ENCODE measurements at places on chromosomes 7 and 10. TPM values are rescaled to one million over a fixed set of nuclear protein-coding genes. Genes with fewer than 3 reads are reported as not detected.
A peak's percentile ranks its signal among the peaks of the same experiment; 100 is the strongest.

DNA sequence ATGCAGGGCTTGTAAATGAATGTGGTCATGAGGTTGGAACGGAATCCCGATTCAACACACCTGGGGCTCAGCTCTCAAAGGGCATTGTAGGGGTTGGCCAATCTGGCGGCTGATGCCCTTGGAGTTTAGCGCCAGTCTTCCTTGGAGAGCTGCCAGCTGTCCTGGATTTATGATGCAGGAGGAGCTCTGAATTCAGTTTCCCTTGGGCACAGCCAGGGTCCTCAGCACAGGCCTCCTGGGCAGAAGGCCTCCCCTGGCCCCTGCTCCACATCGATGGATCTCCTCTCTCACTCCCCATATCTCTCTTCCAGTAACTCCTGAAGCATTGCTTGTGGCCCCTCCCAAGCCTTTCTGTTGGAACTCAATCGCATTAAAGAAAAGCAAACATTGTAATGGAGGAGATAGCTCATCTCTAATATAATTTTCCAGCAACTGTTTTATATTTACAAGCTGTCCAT is 985 bp upstream of the CYTH3 start:
- peaks cover 13% of the 10 kb centered on the region for H3K4me1 ChIP-seq
- no peak for DNase-seq
- H3K4me3 ChIP-seq = no peak overlapping the region

DNA sequence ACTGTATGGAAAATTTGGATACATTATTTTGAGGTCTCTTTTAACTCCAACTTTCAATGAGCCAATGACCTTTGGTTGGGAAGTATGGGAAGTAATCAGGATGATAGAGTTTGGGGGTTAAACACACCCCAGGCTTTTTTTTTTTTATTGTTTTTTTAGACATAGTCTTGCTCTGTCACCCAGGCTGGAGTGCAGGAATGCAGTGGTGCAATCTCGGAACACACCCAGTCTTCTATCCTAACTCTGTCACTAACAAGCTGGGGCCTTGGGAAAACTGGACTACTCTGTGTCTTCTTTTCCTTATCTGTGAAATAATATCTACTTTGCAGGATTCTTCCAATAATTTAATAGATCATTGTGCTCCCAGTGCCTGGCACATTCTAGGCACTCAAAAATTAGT is 37.6 kb upstream of the AGBL3 start:
- no peaks in the 10 kb centered on the region for H3K27me3 ChIP-seq
- no peaks in the 10 kb centered on the region for H3K4me1 ChIP-seq
- peaks cover 26% of the 10 kb centered on the region for H3K36me3 ChIP-seq
- no peak overlapping the region for H3K27ac ChIP-seq
- no peak for DNase-seq
- no peak overlapping the region for H3K4me3 ChIP-seq

DNA sequence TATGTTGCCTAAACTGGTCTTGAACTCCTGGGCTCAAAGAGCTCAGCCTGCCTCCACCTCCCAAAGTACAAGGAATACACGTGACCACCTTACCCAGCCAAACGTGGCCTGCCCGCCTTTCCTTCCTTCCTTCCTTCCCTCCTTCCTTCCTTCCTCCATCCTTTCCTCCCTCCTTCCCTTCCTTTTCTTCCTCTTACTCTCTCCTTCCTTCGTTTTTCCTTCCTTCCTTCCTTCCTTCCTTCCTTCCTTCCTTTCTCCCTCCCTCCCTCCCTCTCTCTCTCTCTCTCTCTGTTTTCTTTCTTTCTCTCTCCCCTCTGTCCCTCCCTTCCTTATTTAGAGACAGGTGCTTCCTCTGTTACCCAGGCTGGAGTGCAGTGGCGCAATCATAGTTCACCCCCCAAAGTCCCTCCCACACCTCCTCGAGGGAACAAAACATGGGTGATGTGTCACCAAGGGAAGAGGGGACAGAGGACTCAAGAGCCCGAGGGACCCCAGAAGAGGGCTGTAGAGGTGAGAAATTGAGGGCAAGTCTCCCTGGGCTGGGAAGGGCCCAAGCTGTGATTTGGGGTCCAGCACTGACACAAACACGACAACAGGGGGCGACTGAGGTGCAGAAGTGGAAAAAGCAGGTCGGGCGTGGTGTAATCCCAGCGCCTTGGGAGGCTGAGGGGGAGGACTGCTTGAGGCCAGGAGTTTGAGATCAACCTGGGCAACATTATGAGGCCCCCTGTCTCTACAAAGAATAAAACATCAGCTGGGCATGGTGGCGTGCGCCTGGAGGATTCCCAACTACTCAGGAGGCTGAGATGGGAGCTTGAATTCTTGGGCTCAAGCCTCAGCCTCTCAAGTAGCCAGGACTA is 28.1 kb downstream of the EPHB4 start:
- peaks cover 24% of the 10 kb centered on the region for H3K4me1 ChIP-seq
- peak; percentile 65 for DNase-seq
- H3K27ac ChIP-seq = no peak overlapping the region
- no peak overlapping the region for H3K4me3 ChIP-seq
- H3K36me3 ChIP-seq = no peaks in the 10 kb centered on the region

STK17A gene
- total RNA-seq = 34.9 TPM
